ENCODE measurements at places on chromosomes 6 and 20. TPM values are rescaled to one million over a fixed set of nuclear protein-coding genes. Genes with fewer than 3 reads are reported as not detected.

PRDM13 gene
- total RNA-seq: not detected

L3MBTL1 gene
- 8.2 TPM for total RNA-seq

GMPR gene
- total RNA-seq: 26.0 TPM

SNX3 gene
- 212 TPM for total RNA-seq

BTBD3 gene
- 65.3 TPM for total RNA-seq

LHFPL5 gene
- total RNA-seq: not detected

LEMD2 gene
- 58.5 TPM for total RNA-seq

SAPCD1 gene
- total RNA-seq: 2.4 TPM

PI16 gene
- total RNA-seq: not detected

BPIFB3 gene
- not detected for total RNA-seq

LY86 gene
- not detected for total RNA-seq

FBXO5 gene
- total RNA-seq: 24.5 TPM

VSTM2L gene
- 0.51 TPM for total RNA-seq

C20orf202 gene
- not detected for total RNA-seq

SYNGAP1 gene
- total RNA-seq: 2.5 TPM

COL12A1 gene
- 3.7 TPM for total RNA-seq

MDFI gene
- total RNA-seq: 37.8 TPM

SLPI gene
- total RNA-seq: 0.70 TPM

RSPH3 gene
- 2.6 TPM for total RNA-seq

ARHGAP18 gene
- total RNA-seq: 110 TPM

HLA-DQA1 gene
- not detected for total RNA-seq

COL10A1 gene
- total RNA-seq: not detected

SOBP gene
- total RNA-seq: 1.0 TPM

CDH26 gene
- 0.47 TPM for total RNA-seq

CST2 gene
- total RNA-seq: not detected

GLP1R gene
- total RNA-seq: not detected

SLC22A23 gene
- total RNA-seq: 70.6 TPM

HFE gene
- total RNA-seq: 6.2 TPM

FAM83B gene
- not detected for total RNA-seq

JAG1 gene
- 203 TPM for total RNA-seq

MYLK4 gene
- total RNA-seq: 0.51 TPM

Data from dermis blood vessel endothelial cell (primary cell).